ENCODE measurements at places on chromosomes 7 and 10.

GRCh38 chr10:23976275-23976674 is 232.7 kb upstream of the KIAA1217 start:
- no peak for DNase-seq

DNA sequence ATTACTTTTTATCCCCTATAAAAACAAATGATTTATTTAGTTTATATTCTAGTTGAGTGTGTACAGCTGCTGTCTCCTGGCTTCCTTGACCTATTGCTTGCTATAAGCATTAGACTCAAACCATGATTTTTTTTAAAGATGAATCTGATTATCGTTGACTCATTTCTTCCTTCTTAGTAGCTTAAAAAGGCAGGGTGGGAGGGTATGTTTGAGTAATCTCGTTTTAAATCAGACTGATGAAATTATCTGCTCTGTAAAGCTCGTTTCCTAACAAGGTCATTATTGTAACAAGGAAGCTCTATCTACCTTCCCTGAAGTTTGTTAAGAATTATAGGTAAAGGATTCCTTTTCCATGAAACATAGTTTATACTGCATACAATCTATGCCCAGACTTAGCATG is 276.3 kb upstream of the KCND2 start:
- no peak for DNase-seq

GRCh38 chr7:47771990-47772360 is 176.3 kb downstream of the PKD1L1 start:
- DNase-seq = no peak

- no peak for DNase-seq
These were observed 715.5 kb upstream of the GALNT17 start for GRCh38 chr7:70416347-70416985.

- DNase-seq = no peak
These were observed 49.0 kb downstream of the YKT6 start for GRCh38 chr7:44249639-44250234.

DNA sequence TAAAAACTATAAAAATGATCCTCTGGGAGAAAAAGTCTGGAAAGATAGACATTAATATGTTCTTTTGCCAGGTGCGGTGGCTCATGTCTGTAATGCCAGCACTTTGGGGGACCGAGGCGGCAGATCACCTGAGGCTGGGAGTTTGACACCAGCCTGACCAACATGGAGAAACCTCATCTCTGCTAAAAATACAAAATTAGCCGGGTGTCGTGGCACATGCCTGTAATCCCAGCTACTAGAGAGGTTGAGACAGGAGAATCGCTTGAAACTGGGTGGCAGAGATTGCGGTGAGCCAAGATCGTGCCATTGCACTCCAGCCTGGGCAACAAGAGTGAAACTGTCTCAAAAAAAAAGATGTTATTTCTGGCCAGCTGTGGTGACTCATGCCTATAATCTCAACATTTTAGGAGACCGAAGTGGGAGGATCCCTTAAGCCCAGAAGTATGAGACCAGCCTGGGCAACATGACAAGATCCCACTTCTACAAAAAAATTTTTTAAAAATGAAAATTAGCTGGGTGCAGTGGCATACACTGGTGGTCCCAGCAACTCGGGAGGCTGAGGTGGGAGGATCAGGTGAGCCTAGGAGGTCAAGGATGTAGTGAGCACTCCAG is 101.9 kb upstream of the LRRN3 start:
- DNase-seq = no peak

DNA sequence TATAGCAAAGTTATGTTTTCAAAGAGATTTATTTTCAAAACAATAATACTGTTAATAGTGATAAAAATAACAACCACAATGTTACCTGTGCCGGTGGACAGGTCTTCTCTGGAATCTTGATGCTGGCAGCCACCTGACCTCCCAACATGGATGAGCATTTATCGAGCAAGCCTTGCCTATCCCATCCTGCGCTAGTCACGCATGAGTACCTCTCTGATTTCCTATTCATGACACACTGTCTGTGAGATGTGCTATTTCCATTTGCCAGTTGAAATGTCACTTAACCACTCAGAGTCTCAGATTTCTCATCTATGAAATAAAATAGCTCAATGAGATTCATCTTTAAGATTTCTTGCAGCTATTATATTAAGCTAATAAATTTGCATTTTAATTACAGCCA is 341.2 kb upstream of the VWC2 start:
- no peak for DNase-seq

- DNase-seq = no peak
These were observed 161.6 kb downstream of the ITGA8 start for GRCh38 chr10:15558136-15558535.

GRCh38 chr10:48514916-48515315 is 90.0 kb downstream of the ARHGAP22 start:
- no peak for DNase-seq

- DNase-seq = no peak
These were observed 454.5 kb upstream of the FZD8 start for GRCh38 chr10:36096576-36096975.

DNA sequence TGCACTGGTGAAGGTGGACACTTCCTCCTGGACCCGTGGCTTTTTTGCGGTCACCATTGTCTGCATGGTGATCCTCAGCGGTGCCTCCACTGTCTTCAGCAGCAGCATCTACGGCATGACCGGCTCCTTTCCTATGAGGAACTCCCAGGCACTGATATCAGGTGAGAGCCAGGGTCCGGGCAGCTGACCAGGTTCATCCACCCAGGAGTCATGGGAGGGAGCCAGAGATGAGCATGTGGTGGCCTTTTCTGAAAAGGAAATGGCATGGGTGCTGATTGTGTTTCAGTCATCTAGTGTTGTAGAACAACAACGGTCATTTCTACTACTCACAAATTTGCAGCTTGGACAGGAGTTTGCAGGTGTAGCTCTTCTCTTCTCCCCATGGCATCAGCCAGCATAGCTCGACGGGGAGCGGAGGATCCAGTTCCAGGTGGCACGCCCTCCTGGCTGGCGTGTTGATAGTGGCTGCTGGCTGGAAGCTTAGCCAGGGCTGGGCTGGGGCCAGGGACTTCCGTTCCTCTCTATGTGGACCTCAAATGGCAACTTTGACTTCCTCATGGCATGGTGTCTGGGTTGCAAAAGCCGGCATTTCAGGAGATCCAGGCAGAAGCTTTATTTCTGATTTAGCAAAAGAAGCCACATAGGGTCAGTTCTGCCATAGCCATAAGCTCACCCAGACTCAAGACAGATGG is 32.7 kb downstream of the SLC29A3 start:
- DNase-seq = no peak

- DNase-seq = no peak
These were observed 54.5 kb downstream of the ELMO1 start for GRCh38 chr7:37394158-37394557.

DNA sequence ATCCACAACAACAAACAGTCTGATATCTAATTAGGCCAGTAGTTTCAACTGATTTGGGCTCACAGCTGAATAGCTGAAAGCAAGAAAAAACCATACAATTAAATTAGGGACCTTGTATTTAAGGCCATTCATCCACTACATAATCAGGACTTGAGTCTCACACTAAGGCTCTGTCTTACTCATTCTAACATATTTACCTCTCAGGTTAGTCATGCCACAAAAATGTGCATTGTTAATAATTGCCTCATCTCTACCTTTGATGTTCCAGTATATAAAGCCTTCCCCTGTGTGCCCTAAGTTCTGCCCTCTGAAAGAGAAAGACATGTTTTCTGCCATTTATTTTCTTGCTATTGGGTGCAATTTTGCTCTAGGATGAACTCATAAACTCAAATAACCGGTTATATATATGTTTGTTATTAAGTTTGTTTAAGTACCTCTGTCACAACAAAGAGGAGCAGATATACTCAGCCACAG is 5.3 kb upstream of the C1GALT1 start:
- DNase-seq = no peak

GRCh38 chr7:42714356-42714755 is 197.5 kb downstream of the C7orf25 start:
- DNase-seq = no peak

- no peak for DNase-seq
These were observed 175.0 kb downstream of the OTUD1 start for GRCh38 chr10:23613900-23614299.

- DNase-seq = no peak
These were observed 161.1 kb downstream of the SEMA3E start for GRCh38 chr7:83487801-83488200.

- DNase-seq = no peak
These were observed 24.6 kb upstream of the REEP3 start for GRCh38 chr10:63496561-63496960.

DNA sequence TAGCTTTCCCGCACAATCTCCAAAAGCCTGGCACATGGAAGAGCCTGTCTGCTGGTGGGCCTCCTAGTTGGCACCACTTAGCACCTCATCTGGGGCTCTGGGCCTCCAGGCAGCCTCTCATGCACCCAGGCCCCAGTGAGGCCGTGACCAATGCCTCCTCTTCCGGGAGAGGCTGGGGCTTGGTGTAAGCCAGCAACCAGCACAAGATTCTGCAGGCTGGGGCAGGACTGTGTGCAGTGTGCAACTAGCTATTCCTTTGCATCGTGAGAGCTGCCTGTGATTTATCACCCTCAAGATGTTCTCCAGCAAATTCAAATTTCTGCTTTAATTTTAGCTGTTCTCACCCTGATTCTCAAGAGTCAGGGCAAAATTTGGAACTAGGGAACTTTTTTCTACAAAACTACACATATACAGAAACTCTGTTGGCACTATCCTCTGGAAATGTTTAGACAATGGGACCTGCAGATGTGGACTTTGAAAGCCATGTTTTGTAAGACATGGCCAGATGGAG is 603.7 kb upstream of the MKI67 start:
- DNase-seq = no peak

GRCh38 chr7:31702354-31702753 is 15.3 kb downstream of the PPP1R17 start:
- no peak for DNase-seq

- DNase-seq = no peak
These were observed 405.6 kb downstream of the XPNPEP1 start for GRCh38 chr10:109517748-109518147.

GRCh38 chr10:9858816-9859215 is 1158.9 kb upstream of the CELF2 start:
- no peak for DNase-seq

- DNase-seq = no peak
These were observed 63.7 kb upstream of the BAIAP2L1 start for GRCh38 chr7:98464558-98464940.

- DNase-seq = no peak
These were observed 168.6 kb upstream of the ZMIZ1 start for GRCh38 chr10:78899996-78900714.

DNA sequence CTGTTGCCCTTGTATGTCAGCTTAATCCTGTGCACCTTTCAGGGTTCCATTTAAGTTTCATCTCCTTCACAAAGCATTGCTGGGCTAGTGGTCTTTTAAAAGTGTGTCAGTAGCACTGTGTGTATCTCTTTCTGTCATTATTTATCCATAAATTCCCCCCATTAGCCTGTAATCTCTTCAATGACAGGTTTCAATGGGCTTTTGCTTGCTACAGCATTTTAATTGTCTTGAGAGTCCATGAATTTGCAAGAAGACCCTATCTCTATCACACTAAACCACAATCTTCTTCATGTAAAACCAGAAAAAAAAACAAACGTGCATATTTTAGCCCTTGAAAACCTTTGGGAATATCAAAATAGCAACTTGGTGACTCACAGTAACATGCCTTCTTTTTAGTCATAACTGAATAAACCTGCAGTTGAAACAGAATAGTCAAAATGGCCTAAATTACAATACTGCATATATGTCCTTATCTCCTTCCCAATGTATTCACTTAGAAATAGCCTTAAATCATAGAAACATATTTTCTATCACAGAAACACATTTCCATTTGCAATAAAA is 118.6 kb downstream of the PON1 start:
- DNase-seq = no peak

GRCh38 chr10:132571650-132572544 is 34.3 kb downstream of the INPP5A start:
- DNase-seq = no peak
